ENCODE measurements at places on chromosomes 16 and 17.

DNA sequence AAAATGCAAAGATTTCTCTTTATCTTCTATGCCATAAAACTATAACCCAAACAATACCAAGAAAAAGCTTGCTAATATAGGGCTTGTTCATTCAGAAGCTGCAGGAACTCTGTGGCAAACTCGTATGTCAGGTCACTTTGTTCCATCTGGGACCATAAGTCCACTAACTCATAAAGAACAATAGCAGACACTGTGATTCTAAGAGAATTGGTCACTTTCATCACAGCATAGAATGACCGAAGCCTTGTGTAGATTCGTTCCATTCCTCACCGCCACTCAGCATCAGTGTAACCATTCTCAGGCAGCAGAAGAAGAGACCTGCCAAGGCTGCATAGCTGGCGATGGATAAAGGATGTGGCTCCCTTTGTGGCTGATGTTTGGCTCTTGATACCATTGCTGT lies 30.3 kb upstream of the VAT1L start:
- no peak for DNase-seq

- DNase-seq = no peak
Observed at GRCh38 chr17:82795615-82796014, 43.8 kb downstream of the TBCD start.

GRCh38 chr16:11254913-11255736 lies 879 bp downstream of the SOCS1 start:
- no peak for DNase-seq

DNA sequence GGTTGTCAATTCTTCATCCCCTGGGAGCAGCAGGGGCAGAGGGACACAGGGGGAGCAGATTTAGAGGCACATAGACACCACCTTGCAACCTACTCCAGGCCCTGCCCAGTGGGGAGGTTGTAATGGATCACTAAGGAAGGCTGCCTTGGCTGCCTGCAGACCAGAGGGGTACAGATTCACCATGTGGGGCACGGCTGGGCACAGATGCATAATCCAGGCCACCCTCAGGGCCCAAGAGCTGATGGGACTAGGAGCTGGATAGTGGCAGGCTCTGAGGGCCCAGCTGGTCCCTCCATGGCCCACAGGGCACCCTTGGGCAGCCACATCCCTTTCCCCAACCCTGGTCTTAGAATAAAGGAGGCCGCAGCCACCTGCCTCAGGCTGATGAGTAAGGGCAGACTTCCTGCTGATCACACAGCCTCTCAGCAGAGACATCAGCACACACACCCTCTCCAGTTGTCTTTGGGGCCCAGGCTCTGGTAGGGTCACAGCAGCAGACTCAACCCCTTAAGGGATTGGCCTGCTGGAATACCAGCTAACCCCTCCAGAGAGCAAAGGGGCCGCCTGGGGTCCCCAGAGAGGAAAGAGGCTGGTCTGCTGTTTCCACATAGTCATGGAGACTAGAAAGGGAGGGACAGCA lies 224.9 kb downstream of the GSG1L start:
- DNase-seq = no peak

GRCh38 chr16:51172368-51172767 lies 21.3 kb upstream of the SALL1 start:
- DNase-seq = no peak

GRCh38 chr17:4188076-4188475 lies 45.1 kb downstream of the CYB5D2 start:
- DNase-seq = no peak

Measured in caudate nucleus (tissue), 63 donors.